ENCODE measurements at places on chromosomes 11 and 22. TPM values are rescaled to one million over a fixed set of nuclear protein-coding genes. Genes with fewer than 3 reads are reported as not detected.

AQP11 gene
- total RNA-seq: 1.6 TPM

MCHR1 gene
- total RNA-seq: not detected

NRGN gene
- total RNA-seq: 0.33 TPM

MS4A6E gene
- not detected for total RNA-seq

XPNPEP3 gene
- total RNA-seq: 12.0 TPM

SLN gene
- not detected for total RNA-seq

DNA sequence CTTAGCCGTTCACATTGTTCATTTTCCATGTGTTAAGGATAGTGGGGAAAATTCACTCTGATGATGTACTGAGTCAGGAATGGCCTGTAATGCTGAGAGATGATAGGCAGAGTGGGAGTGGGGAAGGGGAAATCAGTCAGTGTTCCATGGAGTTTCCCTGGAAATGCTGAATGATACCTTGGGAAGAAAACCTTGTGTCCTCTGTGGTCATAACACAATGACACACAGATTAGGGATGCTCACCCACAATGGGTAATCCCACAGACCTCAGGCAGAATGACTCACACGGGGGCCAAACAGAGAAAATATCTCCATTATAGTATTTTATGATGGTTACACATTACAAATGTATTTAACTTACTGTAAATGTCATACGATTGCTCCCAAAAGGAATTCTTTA is 118.0 kb downstream of the SNX19 start:
- DNase-seq: no peak

DNA sequence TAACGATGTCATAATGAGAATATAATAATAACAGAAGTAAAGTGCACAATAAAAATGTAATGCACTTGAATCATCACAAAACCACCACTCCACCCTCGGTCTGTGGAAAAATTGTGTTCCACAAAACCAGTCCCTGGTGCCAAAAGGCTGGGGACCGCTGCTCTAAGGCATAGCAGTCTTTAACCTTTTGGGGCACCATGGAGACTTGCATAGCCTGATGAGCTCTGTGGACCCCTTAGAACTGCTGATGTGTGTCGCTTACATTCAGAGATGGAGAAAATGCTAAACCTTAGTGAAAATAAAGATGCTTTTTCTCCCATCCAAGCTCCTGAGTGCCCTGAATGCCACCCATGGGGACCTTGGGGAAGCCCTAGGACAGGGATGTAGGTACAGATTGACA is 87.6 kb upstream of the SEPTIN5 start:
- DNase-seq: no peak

- DNase-seq: no peak
These were observed 20.8 kb upstream of the CLNS1A start for GRCh38 chr11:77658213-77659013.

GRCh38 chr11:38254913-38255312 is 1656.9 kb upstream of the RAG2 start:
- no peak for DNase-seq

- no peak for DNase-seq
These were observed 10.9 kb downstream of the INS start for GRCh38 chr11:2149864-2150847.

DNA sequence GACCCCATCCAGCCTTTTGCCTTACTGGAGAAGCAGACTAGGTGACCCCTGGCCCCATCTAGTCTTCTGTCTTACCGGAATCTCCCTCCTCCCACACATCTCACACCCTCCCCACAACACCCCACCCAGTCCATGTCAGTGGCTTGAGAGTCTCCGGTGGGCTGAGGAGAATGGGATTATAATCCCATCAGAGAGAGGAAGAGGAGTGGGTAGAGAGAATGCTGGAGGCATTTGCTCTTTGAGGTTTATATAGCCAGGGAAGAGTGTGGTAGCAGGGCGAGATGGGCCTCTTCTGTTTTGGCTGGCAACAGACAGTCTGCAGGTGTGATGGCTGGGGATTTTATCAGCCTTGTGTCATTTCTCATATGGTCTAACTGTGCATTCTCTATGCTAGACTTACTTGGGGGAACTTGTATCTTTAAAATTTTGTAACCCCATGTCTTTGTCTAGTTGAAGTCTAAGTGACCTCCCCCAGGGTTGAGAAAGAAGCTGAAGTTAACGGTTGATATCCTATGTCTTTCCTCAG is 50.3 kb downstream of the GRAMD1B start:
- DNase-seq: no peak

- no peak for DNase-seq
These were observed 22.5 kb downstream of the SUN2 start for GRCh38 chr22:38733329-38733723.

- no peak for DNase-seq
These were observed 88.2 kb downstream of the SIK3 start for GRCh38 chr11:117009905-117010605.

- no peak for DNase-seq
These were observed 25.8 kb upstream of the NUCB2 start for GRCh38 chr11:17250561-17251350.

- DNase-seq: no peak
These were observed 4.2 kb upstream of the CHRDL2 start for GRCh38 chr11:74735365-74735928.

GRCh38 chr11:65617136-65617850 is 1.7 kb downstream of the PCNX3 start:
- DNase-seq: no peak

GRCh38 chr11:23079382-23079813 is 219.1 kb upstream of the CCDC179 start:
- no peak for DNase-seq

- no peak for DNase-seq
These were observed 8.0 kb upstream of the ESAM start for GRCh38 chr11:124769806-124770774.

- DNase-seq: no peak
These were observed 202.1 kb downstream of the NXPE2 start for GRCh38 chr11:114880442-114880841.

GRCh38 chr11:122799406-122800105 is 38.7 kb upstream of the CRTAM start:
- no peak for DNase-seq

Measured in breast epithelium (tissue), 4 donors.